ENCODE measurements at places on chromosomes 2 and 18. TPM values are rescaled to one million over a fixed set of nuclear protein-coding genes. Genes with fewer than 3 reads are reported as not detected.

The MGAT5 gene
- total RNA-seq: 37.2 TPM

The CCDC85A gene
- total RNA-seq: 20.9 TPM

The ABCG8 gene
- total RNA-seq: not detected

The CCDC141 gene
- total RNA-seq: 0.57 TPM

The SMCHD1 gene
- 97.9 TPM for total RNA-seq

The ARL5A gene
- total RNA-seq: 168 TPM

All from bladder microvascular endothelial cell (primary cell).